MG63 (cell line): ENCODE measurements at places on chromosomes 12 and 14. TPM values are rescaled to one million over a fixed set of nuclear protein-coding genes. Genes with fewer than 3 reads are reported as not detected.

RPAP3 gene
- 18.1 and 56.5 TPM in 2 replicates for total RNA-seq

KCNC2 gene
- total RNA-seq = not detected in 2 replicates

HOXC5 gene
- not detected in 2 replicates for total RNA-seq

TEX22 gene
- total RNA-seq = 0.22 and 0.63 TPM in 2 replicates

SP1 gene
- total RNA-seq = 22.3 and 26.3 TPM in 2 replicates

CEP170B gene
- 7.5 and 13.6 TPM in 2 replicates for total RNA-seq

ADCY4 gene
- not detected in 2 replicates for total RNA-seq

MANSC4 gene
- total RNA-seq = not detected in 2 replicates

GPR84 gene
- total RNA-seq = not detected in 2 replicates

KLRG1 gene
- total RNA-seq = 2.1 TPM in 1 of 2 replicates, not detected in the other

CCNT1 gene
- 9.7 and 22.2 TPM in 2 replicates for total RNA-seq

CCDC197 gene
- total RNA-seq = not detected in 2 replicates

LYZ gene
- not detected in 2 replicates for total RNA-seq

SMCO2 gene
- not detected in 2 replicates for total RNA-seq

PDE3A gene
- 0.03 and 0.25 TPM in 2 replicates for total RNA-seq

CRIP1 gene
- total RNA-seq = 17.3 TPM in 1 of 2 replicates, not detected in the other

IRAK3 gene
- total RNA-seq = 2.3 and 4.6 TPM in 2 replicates

ADCK1 gene
- total RNA-seq = 1.1 and 1.6 TPM in 2 replicates

CCDC198 gene
- total RNA-seq = not detected in 2 replicates

ZBTB42 gene
- 2.5 and 3.9 TPM in 2 replicates for total RNA-seq

ABCC9 gene
- not detected in 2 replicates for total RNA-seq

SLCO1B1 gene
- total RNA-seq = not detected in 2 replicates

CFAP54 gene
- total RNA-seq = not detected in 2 replicates

UNC79 gene
- not detected in 2 replicates for total RNA-seq

E2F7 gene
- 2.4 and 2.5 TPM in 2 replicates for total RNA-seq

SYNDIG1L gene
- total RNA-seq = not detected in 2 replicates

FGF23 gene
- total RNA-seq = not detected in 2 replicates

SELPLG gene
- total RNA-seq = 0.39 and 2.5 TPM in 2 replicates

KTN1 gene
- total RNA-seq = 56.9 and 153 TPM in 2 replicates

GYS2 gene
- total RNA-seq = not detected in 2 replicates

IL31 gene
- total RNA-seq = not detected in 2 replicates

ANO4 gene
- total RNA-seq = 7.0 TPM in 1 of 2 replicates, not detected in the other

NTS gene
- total RNA-seq = not detected in 2 replicates

JPH4 gene
- not detected in 2 replicates for total RNA-seq

INHBE gene
- total RNA-seq = 3.5 and 7.4 TPM in 2 replicates

DLK1 gene
- not detected in 2 replicates for total RNA-seq

REM2 gene
- total RNA-seq = not detected in 2 replicates

CLEC12A gene
- not detected in 2 replicates for total RNA-seq

RNASE3 gene
- total RNA-seq = not detected in 2 replicates

SIX6 gene
- not detected in 2 replicates for total RNA-seq

KRT74 gene
- total RNA-seq = not detected in 2 replicates

IGFBP6 gene
- total RNA-seq = 37.5 and 66.3 TPM in 2 replicates

SYT1 gene
- not detected in 2 replicates for total RNA-seq

ZNF384 gene
- 9.3 and 21.9 TPM in 2 replicates for total RNA-seq

UNG gene
- 67.5 and 80.9 TPM in 2 replicates for total RNA-seq
